Smooth muscle cell of bladder (primary cell): ENCODE measurements at places on chromosomes 5 and 9. TPM values are rescaled to one million over a fixed set of nuclear protein-coding genes. Genes with fewer than 3 reads are reported as not detected.

Gene FBP1
- not detected in 2 replicates for total RNA-seq

Gene ATOX1
- 66.0 and 82.9 TPM in 2 replicates for total RNA-seq

Gene C9orf153
- total RNA-seq, result 0.18 and 0.43 TPM in 2 replicates

Gene ZNF454
- 1.5 and 2.1 TPM in 2 replicates for total RNA-seq

Gene TMEM171
- total RNA-seq, result 0.46 and 1.1 TPM in 2 replicates

Gene FGD3
- not detected in 2 replicates for total RNA-seq

Gene PCAT7
- total RNA-seq, result not detected in 2 replicates

Gene CAVIN4
- 0.57 and 1.1 TPM in 2 replicates for total RNA-seq

Gene SHC3
- total RNA-seq, result 21.6 and 24.0 TPM in 2 replicates

Gene SNCB
- total RNA-seq, result 0.18 TPM in 1 of 2 replicates, not detected in the other

Gene NUP155
- 22.8 and 23.6 TPM in 2 replicates for total RNA-seq

Gene PPP1R26
- total RNA-seq, result 9.5 and 10.4 TPM in 2 replicates

Gene FAT2
- under 0.01 TPM in 2 replicates for total RNA-seq

Gene LRRC19
- total RNA-seq, result not detected in 2 replicates

Gene PCYOX1L
- 6.5 and 9.1 TPM in 2 replicates for total RNA-seq

Gene NRG2
- total RNA-seq, result 0.18 and 0.28 TPM in 2 replicates

Gene IL7R
- total RNA-seq, result 6.4 and 8.8 TPM in 2 replicates

Gene BAAT
- total RNA-seq, result not detected in 2 replicates

Gene FRMPD1
- total RNA-seq, result not detected in 2 replicates

Gene TLR4
- total RNA-seq, result 4.1 and 5.3 TPM in 2 replicates

Gene TOPORS
- 25.6 and 30.0 TPM in 2 replicates for total RNA-seq

Gene GARIN3
- not detected in 2 replicates for total RNA-seq

Gene FBP2
- total RNA-seq, result not detected in 2 replicates

Gene IFNK
- total RNA-seq, result not detected in 2 replicates

Gene PCBD2
- 2.3 and 3.7 TPM in 2 replicates for total RNA-seq

Gene NEUROG1
- total RNA-seq, result not detected in 2 replicates

Gene SPATA31C1
- not detected in 2 replicates for total RNA-seq

Gene CEL
- 0.14 and 0.18 TPM in 2 replicates for total RNA-seq

Gene DOK3
- 1.7 and 2.3 TPM in 2 replicates for total RNA-seq

Gene PCDHGB1
- 2.3 and 3.3 TPM in 2 replicates for total RNA-seq

Gene ESM1
- 0.57 and 3.3 TPM in 2 replicates for total RNA-seq

Gene DMRT3
- not detected in 2 replicates for total RNA-seq

Gene HRCT1
- 0.14 and 0.28 TPM in 2 replicates for total RNA-seq

Gene DBH
- total RNA-seq, result not detected in 2 replicates
